ENCODE measurements at places on chromosomes 12 and 14.
A peak's percentile ranks its signal among the peaks of the same experiment; 100 is the strongest.

- DNase-seq = no peak
Measured at GRCh38 chr12:67613040-67613439, 35.5 kb upstream of the DYRK2 start.

DNA sequence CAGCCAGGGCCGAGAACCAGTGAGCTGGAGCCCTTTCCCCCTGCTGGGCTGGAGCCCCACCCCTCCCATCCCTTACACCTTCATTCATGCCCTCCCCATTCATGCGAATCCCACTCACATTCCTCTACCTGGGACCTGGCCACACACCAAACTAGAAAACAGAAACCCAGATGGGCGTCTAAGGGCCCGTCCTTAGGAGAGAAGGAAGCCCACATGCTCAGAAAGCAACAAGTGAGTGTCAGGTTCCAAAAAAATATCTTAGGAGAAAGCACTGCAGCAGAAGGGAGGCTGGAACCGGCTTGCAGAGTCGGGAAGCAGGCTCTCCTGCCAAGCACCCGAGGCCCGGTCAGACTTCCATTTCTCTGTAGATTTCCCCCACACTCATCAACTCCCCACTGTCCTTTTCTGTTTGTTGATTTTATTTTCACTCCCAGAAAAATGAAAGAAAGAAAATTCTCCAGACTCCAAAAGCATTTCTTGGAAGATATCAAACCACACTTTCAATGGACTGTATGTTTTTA is 13.6 kb downstream of the BCL11B start:
- DNase-seq = no peak

GRCh38 chr12:109675411-109675810 is 38.2 kb upstream of the FAM222A start:
- no peak for DNase-seq

DNA sequence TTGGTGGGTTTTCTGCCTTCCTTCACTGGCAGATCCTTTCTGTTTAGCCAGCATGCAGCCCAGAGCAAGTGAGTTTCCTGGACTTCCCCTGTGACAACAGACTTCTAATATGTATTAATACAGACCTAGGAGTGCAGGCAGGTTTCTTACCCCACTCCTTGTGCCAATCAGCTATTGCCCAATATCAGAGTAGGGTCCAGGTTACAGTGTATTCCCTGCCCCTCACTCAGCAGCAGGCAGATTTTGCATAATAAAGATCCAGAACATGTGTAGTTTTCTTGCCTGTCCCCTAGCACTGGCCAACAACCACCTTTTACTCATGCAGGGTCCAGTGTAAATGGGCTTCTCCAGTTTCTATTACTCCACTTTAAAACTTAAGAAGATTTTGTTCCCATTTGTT is 4.7 kb upstream of the SMIM10L1 start:
- DNase-seq = no peak

DNA sequence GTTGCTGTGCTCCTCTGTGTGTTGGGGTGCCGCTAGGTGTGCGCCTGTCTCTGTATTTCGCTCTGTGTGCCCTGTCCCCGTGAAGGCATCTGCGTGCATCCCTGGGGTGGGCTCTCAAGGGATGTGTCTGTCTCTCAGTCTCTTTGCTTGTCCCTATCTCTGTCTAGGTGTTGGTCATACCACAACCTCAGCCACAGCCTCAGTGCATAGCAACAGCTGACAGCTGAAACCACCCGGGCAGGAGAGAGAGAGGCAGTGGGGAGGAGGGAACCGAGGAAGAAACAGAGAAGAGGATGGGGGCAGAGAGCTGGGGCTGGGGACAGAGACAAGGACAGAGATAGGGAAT is 953 bp upstream of the NXPH4 start:
- DNase-seq = no peak

- no peak for DNase-seq
Measured at GRCh38 chr14:78982551-78982950, 812.4 kb downstream of the NRXN3 start.

DNA sequence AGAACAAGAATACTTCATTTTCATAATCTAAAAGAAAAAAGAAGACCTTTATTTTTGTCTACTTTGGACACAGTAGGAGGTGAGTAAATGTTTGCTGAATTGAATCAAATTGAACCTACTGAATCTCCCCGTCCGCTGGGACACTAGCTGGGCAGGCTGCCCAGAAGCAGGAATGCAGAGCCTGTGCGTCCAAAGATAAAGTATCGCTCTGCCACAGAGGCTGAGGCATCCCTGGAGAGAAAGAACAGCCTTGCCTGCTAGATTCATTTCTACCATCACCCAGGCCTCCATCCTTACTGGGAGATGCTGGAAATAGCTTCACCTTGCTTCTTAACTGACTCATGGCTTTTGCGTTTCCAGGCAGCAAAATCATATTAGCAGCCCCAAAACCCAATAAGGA is 64.1 kb upstream of the TSPAN11 start:
- no peak for DNase-seq

GRCh38 chr12:29569132-29569757 is 71.8 kb upstream of the OVCH1 start:
- DNase-seq = no peak

DNA sequence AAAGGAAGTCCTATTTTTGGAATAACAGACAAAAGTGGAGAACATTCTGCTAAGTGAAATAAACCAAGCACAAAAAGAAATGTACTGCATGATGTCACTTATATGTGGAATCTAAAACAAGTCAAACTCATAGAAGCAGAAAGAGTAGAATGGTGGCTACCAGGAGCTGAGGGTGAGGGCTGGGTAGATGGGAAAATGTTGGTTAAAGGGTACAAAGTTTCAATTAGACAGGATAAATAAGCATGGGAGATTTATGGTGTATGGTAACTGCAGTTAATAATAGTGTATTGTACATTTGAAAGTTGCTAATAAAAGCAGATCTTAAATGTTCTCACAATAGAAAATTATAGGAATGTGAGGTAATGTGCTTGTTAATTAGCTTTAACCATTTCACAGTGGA is 12.8 kb downstream of the LUM start:
- DNase-seq = no peak

- DNase-seq = peak; percentile 21
Measured at GRCh38 chr14:78933948-78934524, 763.9 kb downstream of the NRXN3 start.

GRCh38 chr12:123906711-123907420 is 65.8 kb downstream of the CCDC92 start:
- no peak for DNase-seq

- DNase-seq = no peak
Measured at GRCh38 chr12:65955452-65955851, 131.2 kb downstream of the HMGA2 start.

GRCh38 chr14:95341115-95341514 is 21.4 kb upstream of the CLMN start:
- DNase-seq = no peak

- DNase-seq = no peak
Measured at GRCh38 chr14:28767030-28767852, 654 bp downstream of the FOXG1 start.

DNA sequence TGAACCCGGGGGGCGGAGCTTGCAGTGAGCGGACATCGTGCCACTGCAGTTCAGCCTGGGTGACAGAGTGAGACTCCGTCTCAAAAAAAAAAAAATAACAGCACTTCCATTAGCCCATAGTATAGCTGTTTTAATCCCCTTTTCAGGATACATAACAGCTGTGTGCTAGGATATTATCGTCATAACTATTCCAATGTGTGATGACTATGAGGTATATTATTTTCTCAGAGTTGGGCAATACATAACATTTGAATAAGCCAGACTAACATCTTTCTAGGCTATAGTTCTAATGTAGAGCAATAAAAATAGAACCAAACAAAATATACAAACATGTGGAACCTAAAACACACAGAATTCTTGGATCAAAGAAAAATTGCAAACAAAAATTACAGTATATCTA is 57.1 kb downstream of the MARK3 start:
- DNase-seq = no peak

DNA sequence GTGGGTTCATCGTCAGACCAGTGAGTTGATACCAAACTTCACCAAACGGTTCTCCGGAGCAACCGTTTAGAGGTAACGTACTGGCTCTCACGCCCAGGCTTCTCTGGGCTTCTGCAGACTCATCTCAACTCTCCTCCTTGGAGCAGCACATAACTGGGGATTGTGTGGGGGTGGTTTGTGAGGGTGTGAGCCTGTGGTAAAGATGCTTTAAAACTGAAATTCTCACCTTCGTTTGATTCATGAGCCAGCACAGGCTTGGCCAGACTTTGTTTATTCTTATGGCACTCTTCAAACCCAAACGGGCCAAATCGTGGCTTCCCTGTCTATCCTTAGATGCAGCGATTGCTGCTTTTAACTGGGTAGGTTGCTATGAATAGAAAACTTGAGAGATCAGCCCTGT is 121.3 kb downstream of the SAMD4A start:
- DNase-seq = no peak

DNA sequence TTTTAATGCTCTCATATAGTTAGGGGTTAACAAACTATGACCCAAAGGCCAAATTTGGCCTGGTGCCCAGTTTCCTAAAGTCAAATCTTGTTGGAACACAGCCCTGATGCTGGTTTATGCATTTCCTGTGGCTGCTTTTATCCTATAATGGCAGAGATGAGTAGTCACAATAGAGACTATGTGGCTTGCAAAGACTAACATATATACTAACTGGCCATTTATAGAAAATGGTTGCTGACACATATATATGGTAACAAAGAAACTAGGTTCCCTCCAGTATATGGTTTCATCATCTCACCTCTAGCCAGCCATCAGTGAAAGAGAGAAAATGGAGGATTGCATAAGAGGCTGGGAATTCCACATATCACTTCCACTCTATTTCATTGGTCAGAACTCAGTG is 10.8 kb downstream of the NAV3 start:
- no peak for DNase-seq

GRCh38 chr12:12087693-12088034 is 16.9 kb downstream of the BCL2L14 start:
- no peak for DNase-seq
